ENCODE measurements at places on chromosomes 6 and 20.

DNA sequence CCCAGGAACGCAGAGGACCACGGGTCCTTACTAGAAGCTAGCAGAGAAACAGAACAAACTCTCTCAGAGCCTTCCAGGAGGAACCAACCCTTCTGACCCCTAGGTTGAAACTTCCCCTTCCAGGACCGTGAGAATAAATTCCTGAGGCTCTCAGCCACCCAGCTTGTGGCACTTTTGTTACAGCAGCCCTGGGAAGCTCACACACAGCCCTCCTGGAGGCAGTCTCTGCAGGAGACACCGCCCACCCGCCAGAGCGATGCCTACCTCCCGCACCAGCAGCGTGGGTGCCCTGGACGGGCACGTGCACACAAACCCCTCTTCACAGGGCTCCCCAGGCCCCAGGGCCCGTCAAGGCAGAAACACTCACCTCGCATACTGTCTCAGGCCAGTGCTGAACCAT is 4.2 kb downstream of the RNASET2 start:
- DNase-seq = no peak

DNA sequence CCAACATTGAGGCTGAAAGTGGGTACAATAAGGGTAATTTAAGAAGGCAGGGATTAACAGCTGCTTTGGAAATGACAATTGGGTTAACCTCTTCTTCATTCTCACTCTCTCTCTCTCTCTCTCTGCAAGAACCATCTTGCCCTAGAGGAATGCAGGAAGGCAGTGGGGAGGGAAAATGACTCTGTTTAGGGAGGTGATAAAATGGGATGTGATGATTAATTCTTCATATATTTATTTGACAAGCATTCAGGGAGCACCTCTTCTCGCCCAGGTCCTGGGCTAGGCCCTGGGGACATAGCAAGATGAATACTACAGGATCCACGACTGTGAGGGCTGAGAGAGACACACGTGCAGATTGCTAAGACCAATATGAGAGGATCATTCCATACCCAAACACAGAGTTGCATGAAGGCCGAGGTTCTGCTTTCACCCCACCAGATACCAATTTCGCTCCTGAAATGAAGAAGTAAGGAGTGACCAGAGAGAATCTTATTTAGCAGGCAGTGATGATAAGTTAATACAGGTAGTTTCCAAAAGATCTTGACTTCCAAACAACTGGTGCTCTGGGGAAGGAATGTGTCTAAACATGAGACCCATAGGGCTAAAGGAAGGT is 13.3 kb upstream of the PTPN1 start:
- DNase-seq = no peak

DNA sequence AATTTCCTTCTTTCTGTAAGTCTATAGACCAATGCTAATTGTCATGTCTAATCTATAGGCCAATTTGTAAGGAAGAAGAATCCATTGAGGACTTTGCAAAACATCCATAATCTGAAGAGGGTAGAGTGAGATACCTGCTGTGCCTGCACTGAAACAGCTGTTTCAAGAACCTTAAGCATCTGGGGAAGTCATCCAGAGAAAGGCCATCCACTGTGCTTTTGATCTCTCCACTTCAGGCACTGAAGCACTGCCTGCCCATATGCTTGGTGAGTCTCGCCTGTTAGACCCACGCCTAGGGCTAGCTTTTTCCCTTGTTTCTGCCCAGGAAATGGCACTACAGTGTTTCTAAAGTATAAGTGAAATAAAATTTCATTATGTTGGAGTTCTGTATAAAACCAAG is 921.8 kb upstream of the EPHA7 start:
- no peak for DNase-seq

GRCh38 chr6:17397764-17398194 is 4.4 kb downstream of the CAP2 start:
- no peak for DNase-seq

DNA sequence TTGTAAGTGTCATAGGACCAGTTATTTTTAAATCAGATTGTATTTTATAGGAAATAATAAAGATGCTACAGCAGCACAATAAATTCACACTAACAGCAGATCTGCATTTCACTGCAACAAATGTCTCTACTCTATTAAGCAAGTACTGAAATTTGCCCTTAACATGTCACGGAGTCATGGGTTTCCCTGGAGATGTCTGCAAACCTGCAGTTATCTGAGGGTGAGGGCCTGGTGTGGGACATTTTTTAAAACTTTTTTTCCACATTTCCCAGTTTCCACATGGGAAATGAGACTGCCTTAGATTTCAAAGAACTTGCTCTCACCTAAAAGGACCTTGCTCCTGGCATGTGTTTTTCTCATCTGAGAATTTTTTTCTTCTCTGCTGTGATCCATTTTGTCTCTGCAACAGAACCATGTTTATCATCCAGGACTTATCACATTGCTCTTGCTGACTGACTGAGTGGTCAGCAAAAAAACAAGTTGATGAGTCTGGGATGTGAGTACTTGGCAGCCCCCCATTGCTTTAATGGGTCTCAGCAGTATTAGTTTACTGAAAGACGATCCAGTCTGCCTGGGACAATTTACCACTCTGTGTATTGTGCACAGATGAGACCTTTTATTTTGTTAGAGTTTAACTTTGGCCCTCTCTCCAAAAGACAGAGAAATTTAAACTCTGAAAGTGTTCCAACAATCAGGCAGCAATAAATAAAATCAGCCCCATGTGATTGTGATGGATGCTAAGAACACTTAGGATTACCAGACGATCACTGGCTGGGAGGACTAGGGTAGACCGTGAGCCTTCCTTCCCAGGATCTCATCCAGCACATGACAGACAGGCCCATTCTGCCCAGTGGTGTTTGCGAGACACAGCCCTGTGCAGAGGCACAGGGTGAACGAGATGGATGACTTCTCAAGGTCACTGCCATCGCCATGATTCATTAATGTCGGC is 268.8 kb downstream of the BTBD9 start:
- DNase-seq = no peak

DNA sequence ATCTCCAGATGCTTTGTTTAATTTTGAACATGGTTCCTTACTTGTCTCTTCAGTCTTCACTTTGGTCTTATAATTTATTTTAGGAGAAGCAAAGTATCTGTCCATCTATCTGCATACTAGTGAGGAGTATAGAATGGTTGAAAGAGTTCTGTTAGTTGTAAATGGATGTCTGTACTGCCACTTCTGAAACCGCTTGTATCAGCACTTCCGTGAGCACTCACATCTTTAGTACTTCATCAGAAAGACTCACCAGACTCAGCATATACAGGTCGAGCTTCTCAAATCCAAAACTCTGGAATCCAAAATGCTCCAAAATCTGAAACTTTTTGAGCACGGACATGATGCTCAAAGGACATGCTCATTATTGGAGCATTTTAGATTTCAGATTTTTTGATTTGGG is 142.0 kb upstream of the GLP1R start:
- no peak for DNase-seq

DNA sequence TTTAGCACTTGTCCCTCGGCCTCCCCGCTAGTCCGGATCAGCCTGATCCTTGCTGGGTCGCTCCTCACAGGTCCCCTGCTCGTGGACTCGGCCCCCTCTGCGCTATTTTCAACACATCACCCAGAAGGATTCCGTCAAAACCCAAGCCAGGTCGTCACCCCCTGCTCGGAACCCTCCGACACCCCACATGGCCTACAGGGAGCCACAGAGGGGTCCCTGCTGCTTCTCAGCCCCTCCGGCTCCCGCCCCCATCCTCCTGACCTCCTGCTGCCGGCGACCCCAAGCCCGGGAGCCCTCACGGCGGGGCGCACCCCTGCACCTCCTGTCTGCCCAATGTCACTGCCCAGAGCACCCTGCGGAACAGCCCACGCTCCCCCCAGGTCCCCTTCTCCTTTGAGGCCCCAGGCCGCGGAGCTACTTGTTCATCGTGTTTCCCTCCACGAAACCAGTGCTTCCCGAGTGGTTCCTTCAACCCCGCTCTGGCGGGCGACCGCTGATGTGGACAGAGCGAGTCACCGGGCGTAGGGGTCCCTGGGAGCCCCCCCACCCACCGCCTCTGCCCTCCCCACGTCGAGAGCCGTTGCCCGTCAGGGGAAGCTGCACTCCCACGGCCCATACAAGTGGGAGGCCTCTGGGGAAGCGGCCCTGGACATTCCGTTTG is 638 bp upstream of the MYL9 start:
- DNase-seq = no peak

DNA sequence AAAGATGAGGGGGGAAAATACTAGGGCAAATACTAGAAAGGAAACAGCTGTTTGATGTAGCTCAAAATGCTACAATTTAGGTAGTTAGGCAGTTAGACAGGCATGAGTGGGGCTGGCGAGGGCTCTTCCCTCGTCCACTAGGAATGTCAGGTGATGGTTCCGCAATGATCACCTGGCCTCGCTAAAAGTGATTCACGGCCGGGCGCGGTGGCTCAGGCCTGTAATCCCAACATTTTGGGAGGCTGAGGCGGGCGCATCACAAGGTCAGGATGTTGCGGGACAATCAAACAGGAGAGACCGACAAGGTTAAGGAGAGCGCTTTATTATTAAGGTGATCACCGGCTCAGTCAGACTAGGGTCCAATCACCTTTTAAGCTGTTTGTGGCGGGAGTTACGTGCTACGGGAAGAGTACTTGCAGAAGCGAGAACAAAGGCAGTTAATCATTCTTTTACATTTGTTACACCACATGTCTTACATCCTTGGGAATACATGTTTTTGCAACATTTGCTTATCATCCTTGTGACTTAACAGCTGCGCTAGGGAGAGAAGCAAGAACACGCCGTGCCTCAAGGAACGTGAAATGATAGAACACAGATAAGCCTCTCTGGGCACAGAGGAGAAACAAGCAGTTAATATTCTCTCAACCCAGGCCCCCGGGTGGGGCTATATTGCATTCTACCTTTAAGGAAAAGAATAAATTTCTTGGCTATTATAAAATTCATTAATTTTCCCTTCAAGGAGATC is 1025.4 kb downstream of the EYS start:
- no peak for DNase-seq

DNA sequence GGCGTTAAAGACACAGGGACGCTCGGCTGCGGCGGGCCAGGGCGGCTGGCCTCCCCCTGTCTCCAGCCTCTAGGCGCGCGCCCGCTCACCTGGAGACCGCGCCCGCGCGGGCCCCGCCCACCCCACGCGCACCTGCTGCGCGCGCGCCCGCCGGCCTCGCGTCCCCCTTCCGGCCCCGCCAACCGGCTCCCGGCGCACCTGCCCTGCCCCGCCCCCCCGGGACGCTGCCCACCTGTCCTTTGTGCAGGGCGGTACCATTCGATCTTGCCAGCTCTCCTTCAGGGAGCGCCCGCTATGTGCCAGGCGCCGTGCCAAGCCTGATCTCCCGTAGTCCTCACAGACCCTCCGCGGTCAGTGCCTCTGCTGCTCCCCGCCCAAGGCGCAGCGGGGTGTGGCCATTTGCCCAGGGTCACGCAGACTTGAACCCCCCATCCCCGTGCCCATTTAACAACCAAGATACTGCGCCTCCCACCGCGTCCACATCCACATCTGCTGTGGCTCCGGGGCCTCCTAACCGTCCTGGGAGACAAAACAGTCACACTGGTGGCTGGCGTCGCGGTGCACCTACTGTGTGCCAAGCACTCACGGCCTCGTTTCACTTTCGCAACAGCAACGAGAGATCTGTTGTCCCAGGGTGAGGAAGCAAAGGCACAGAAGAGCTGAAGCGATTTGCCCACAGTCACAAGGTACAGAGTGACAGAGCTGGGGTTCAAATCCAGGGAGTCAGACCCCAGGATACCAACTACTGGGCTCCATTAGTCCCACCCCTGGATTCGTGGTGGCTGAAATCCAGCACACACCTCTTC is 48.1 kb downstream of the NOL4L start:
- DNase-seq = peak; percentile 67

GRCh38 chr20:35085477-35086225 is 7.0 kb downstream of the TRPC4AP start:
- DNase-seq = no peak

GRCh38 chr6:157412791-157413190 is 31.8 kb downstream of the ZDHHC14 start:
- DNase-seq = no peak

DNA sequence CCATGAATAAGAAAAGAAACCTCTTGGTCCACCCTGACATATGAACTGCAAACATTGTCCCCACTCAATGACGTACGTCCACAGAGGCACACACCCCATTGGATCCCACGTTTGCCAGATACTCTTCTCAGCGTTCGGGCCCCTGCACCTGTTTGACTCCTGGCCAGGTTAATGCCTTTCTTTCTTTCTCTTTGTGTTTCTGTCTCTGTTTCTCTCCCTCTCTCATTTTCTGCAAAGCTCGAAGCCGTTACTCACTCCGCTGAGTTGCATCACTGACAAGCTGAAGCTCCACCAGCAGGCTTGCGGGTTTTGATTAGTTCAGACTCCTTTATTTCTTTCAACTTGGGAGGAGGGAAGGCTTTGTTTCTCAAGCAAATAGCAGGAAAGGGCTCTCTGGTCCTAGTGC is 135.5 kb upstream of the SUPT3H start:
- DNase-seq = no peak

DNA sequence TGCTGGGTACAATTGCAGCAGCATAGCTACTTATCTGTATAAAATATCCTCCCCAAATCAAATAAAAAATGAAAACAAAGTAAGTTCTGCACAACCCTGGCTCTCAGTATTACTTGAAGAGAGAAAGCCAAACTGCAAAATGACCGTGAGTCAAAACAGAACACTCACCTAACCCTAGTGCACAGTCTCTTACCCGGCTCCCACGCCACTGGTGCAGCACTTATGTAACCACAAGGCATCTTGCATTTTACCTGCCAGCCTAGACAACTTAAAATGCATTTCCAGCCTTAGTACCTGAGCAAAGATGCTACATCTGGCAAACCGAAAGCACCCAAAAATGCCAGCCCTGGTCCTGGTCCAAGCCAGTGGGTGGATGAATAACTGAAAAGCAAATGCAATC is 12.4 kb upstream of the SIRPB1 start:
- no peak for DNase-seq

GRCh38 chr6:14626556-14626955 is 509.0 kb downstream of the CD83 start:
- no peak for DNase-seq

DNA sequence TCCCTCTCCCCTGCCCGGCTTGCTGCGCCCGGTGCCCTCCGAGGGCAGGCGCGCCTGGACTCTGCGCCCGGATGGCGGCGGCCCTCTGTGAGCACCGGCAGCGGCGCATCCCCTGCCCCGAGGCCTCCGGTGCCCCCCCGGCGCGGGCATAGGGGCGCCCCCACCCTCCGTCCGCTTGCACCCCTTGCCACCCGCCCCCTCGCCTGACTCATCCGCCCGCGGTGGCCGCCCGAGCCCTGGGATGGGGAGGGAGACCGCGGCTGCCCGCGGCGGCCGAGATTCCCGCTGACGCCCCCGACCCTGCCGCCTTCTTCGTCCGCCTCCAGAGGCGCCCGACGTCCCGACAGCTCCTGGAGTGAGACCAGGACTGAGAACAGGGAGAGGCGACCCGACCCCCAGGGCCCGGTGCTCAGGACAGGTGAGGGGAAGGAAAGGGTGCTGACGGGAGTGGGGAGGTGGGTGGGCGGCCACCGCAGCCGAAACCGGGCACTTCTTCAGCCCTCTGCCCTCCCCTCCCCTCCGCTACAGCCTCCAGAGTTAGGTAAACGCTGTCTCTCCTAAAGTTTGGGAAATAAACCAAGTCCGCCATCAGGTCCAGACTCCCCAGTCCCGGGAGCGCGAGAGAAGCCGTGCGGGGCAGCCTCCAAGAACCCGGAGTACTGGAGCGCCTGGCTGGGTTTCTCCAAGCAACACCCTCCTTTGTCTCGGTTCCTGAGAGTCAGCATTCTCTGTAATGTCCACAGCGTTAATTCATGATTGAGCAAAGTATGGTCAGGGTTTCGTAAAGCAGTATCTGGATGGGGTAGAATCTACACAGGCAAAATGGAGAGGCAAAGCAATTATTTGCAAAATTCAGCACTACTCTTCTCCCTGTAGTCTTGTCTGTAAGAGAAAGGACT is 539 bp downstream of the TMEM200A start:
- peak; percentile 2 for DNase-seq

GRCh38 chr20:61449057-61449609 is 197.1 kb downstream of the CDH4 start:
- no peak for DNase-seq

Data from CD4-positive, alpha-beta T cell treated with Interleukin-1 beta for 1 hour (primary cell).